ENCODE measurements at places on chromosomes 6 and 20. TPM values are rescaled to one million over a fixed set of nuclear protein-coding genes. Genes with fewer than 3 reads are reported as not detected.

DNA sequence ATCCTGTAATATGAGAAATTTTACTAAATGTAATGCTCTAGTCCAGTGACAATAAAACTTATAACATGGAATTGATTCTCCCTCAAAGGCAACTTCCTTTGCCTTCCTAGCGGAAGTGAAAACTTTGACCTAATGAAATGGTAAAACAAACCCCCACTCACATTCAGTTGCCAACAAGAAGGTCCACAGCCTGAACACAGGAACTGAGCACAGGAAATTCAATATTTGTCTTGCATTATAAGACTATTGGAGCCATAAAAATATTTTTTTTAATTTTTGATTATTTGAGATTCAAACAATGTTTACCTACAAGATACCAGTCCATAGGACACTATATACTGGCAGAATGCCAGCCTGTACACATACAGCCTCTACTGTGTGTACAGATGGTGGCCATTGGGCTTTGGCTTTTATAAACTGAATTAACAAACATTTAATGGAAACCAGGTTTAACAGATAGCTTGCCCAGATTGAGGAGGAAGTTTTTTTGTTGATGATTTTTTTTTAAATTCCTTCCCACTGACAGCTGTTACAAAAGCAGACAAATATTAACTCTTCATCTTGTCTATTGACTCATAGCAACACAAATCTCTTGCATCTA is 481.5 kb upstream of the JAG1 start:
- DNase-seq = no peak

DNA sequence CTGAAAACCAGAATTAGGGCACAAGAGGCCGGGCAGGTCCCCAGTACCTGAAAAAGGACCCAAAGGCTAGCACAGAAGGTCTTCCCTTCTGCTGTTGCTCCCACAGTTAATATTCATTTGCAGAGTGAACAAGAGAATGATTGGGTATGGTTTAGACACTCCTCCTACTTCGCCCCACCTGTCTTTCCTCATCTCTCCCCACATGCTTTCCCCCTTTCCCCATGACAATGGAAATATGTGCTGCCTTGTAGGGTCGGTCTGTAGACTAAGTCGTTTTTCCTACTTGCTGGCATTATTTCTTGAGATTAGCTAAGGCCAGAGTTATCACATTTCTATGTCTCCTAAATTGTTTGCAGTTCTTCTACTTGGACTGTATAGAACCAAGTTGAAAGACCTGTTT is 181.9 kb downstream of the PDE7B start:
- no peak for DNase-seq

DNA sequence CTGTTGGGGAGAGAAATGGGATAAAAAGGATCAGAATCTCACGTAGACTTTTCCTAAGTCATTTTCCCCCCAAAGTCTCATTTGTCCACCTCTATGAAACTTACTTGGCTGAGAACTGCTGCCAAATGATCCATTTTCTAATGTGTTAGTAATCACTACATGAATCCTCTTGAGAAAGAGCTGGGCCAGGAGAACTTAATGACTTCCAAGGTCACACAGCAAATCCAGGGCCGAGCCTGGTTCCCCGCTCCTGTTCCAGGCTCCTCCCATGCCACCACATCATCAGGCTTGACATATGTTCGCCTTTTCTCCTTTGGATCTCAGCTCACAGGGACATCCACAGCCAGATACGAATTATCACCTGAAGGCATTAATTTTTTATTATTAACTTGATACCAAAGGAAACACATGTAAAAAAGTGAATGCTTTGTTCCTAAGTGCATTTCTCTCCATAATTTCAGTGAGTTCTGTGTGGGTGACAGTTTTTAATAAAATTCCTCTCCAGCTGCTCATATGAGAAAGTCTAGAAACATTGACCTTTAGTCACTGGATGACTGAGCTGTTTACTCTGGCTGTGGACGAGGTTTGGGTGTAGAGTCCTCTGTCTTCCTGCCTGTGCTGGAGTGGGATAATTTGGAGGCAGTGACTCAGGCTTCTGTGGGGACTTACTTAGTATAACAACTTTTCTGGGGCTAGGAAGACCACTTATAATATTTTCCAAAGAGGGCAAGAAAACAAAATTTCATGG is 276.3 kb downstream of the PAX1 start:
- DNase-seq = no peak

DNA sequence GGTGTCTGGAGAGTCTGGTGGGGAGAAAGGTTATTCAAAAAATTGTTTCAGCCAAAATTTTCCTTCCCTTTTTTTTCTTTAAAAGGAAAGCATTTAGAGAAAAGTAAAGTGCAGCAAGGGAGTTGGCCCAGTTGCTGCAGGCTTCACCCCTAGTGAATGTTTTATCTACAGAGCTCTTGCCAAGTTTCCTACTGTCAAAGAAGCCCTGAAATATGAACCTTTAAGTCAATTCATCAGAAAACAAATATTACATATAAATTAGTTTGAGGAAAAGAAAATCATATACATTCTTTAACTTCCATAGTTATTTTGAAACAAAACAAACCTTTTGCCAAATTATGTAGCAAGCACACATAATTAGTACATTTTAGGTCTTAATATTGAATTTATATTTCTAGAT is 25.0 kb upstream of the HMGCLL1 start:
- DNase-seq = no peak

DNA sequence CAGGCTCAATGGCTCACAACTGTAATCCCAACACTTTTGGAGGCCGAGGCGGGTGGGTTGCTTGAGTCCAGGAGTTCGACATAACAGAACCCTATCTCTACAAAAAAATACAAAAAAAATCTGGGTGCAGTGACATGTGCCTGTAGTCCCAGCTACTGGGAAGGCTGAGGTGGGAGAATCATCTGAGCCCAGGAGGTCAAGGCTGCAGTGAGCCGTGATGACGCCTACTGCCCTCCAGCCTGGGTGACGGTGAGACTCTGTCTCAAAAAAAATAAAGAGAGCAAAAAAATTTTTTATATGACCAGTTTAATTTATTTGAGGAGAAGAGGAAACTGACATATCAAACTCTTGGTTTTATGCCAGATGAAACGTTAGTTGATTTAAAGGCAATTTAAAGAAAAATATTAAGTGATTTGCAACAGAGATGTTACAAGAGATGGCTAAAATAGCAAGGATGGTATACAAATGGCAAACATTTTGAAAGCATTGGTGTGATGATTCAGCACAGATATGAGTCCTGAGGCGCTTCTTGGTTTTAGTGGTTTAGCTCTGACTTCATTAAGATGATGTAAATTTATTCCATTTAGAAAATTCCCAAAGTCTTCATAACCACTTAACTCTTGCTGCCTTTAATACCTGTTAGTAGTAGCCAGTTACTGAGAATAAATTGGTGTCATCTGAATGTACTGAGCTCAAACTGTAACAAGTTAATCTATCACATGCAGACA is 17.7 kb downstream of the GTF2H5 start:
- DNase-seq = no peak

- no peak for DNase-seq
Observed at GRCh38 chr20:20896606-20897005, 184.2 kb upstream of the RALGAPA2 start.

DNA sequence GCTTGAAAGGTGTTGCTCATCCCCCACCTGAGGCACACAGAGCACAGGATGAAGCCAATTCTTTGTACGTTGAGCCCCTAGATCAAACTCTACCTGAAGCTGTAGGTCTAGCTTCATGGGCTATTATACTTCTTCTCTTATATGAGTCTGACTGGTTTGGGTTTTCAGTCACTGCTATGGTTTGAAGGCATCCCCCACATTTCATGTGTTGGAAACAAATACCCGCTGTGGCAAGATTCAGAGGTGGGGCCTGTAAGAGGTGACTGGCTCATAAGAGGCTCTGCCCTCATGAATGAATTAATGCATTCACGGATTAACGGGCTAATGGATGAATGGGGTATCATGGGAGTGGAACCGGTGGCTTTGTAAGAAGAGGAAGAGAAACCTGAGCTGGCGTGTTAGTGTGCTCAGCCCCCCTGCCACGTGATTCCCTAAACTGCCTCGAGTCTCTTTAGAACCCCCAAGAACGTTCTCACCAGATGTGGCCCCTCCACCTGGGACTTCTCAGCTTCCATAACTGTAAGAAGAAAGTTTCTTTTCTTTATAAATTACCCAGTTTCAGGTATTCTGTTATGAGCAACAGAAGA is 39.2 kb downstream of the PREX1 start:
- DNase-seq = no peak

GRCh38 chr20:50312682-50313521 is 122.3 kb downstream of the CEBPB start:
- no peak for DNase-seq

- DNase-seq = no peak
Observed at GRCh38 chr6:19153270-19153980, 683.7 kb upstream of the ID4 start.

GRCh38 chr6:82208913-82209312 is 38.6 kb downstream of the IBTK start:
- no peak for DNase-seq

DNA sequence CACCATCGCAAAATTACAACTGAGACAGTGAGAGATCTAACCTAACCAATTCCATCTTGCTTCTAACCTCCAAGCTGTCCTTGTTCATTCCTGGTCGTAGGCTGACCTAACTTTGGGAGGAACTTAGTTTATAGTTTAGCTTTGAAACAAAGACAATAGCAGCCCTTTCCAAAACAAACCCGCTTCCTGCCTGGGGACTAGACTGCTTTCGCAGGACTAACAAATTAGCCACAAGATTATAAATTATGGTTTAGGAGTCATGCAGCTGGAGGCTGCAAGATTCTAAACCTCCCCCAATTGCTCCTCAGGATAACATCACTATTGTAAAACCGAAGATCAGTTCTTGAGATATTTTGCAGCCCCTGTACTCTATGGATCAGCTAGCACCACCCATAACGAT is 63.2 kb downstream of the TRIM27 start:
- no peak for DNase-seq

- DNase-seq = no peak
Observed at GRCh38 chr6:138242987-138243592, 24.8 kb upstream of the PBOV1 start.

GRCh38 chr6:151808371-151809241 is 1.1 kb downstream of the ESR1 start:
- no peak for DNase-seq

GRCh38 chr20:11511821-11512220 is 405.9 kb upstream of the BTBD3 start:
- DNase-seq = no peak

GRCh38 chr6:35511562-35511941 is 1.1 kb downstream of the TULP1 start:
- no peak for DNase-seq

DNA sequence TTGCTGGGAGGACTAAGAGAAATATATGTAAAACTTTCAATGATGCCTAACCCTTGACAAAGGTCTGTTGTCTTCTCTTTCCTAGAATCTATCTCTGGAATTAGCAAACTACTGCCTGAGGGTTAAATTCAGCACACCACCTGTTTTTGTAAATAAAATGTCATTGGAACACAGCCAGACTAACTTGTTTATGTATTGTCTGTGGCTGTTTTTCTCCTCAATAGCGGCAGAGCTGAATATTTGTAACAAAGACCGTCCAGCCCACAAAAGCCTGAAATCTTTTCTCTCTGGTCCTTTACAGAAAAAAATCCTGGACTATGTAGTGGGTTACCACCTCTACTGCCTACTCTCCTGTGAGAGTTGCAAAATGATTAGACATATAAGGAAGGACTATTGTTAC is 33.3 kb upstream of the SYNDIG1 start:
- DNase-seq = no peak

GRCh38 chr6:141259807-141260206 is 872.9 kb upstream of the GJE1 start:
- no peak for DNase-seq

DNA sequence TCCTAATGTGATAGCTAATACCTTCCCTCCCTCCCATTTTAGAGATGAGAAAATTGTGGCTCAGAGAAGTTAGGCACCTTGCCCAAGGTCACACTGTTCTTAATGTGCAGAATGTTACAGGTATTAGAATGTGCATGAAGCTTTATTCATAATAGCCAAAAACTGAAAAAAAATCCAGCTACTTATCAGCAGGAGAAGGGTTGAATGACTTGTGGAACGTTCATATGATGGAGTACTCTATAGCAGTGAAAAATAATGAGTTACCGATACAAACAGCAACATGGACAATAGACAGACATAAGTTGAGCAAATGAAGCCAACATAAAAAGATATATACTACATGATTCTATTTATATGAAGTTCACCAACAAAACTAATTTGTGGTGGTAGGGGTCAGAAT is 37.7 kb upstream of the ZFAND3 start:
- no peak for DNase-seq

GRCh38 chr20:63215101-63216040 is 560 bp downstream of the YTHDF1 start:
- DNase-seq = peak; percentile 35

DNA sequence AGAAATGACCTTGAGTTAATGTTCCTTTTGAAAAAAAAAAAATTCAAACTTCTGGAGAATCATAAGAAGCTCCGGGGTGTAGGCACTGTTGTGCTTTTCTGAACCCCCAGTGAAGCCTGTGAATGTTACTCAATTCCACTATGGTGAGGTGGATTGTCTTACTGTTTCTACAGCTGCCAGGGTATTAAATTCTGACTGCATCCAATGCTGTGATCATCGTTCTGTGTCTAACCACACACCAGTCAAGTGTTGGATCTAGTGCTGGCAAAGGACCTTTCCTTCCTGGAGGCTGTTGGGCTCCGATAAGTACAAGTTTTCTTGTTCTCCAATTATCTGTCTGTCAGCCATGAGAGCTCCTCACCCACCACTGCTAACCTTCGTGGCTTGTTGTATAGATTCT is 162.0 kb upstream of the EPHA7 start:
- no peak for DNase-seq

GRCh38 chr6:56541030-56541600 is 101.6 kb downstream of the DST start:
- DNase-seq = no peak

- DNase-seq = no peak
Observed at GRCh38 chr20:60812561-60812960, 439.5 kb upstream of the CDH4 start.

DNA sequence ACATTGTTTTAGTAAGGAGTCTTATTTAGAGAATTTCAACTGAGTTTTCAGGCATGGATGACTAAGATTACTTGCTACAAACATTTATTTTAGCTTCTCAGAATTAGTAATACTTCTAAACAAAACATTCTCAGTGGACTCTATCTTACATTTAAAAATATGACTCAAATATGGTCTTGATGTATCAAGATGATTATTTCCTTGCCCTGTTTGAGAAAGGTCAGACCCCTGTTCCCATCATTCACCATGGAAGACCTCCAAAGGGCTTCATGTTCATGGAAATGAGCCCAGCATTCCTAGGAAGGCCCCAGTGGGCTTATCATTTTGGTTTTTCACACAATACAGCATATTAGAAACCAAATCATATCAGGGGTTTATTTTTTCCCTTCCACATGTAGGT is 24.6 kb upstream of the TRPC4AP start:
- no peak for DNase-seq

The RTEL1 gene
- total RNA-seq = 33.6 TPM

The POPDC3 gene
- not detected for total RNA-seq

The TSPYL1 gene
- total RNA-seq = 33.4 TPM

The NOTCH4 gene
- 0.50 TPM for total RNA-seq

The RNF217 gene
- total RNA-seq = 2.4 TPM

The ZNF391 gene
- 3.1 TPM for total RNA-seq

The CALHM4 gene
- not detected for total RNA-seq
